ENCODE measurements at places on chromosomes 13 and 19.

GRCh38 chr13:26759907-26760831 lies at the start of gene GPR12:
TSS of gene GPR12 (minus strand) at chr13:26760786. CDS start at chr13:26759827, 959 bp downstream.
- DNase-seq: no peak

- no peak for DNase-seq
Measured at GRCh38 chr13:101412076-101412475, 4.2 kb downstream of the NALCN start.

DNA sequence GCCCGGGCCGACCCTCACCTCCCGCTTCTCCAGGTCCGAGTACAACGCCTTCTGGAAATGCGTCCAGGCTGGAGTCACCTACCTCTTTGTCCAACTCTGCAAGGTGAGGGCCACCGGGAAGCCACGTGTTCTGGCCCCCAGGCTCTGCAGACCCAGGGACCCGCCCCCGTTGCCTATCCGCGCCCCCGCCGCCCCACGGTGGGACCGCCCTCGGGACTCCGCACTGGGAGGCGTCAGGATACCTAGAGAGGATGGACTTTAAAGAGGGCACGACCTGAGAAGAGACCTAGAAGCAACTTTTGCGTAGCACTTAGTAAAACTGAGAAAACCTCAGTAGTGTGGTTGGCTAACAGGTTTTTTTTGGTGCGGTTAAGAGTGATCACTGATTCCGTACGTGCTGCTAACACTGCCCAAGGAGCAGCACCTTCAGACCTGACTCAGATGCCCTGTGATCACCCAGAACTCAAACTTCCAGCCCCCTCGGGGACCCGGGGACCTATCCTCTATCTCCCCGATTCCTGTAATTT lies 492 bp downstream of the TMEM147 start:
- no peak for DNase-seq

- no peak for DNase-seq
Measured at GRCh38 chr13:43284162-43284561, 260.8 kb downstream of the DNAJC15 start.

- DNase-seq: no peak
Measured at GRCh38 chr13:72839831-72840426, 58.0 kb downstream of the PIBF1 start.

DNA sequence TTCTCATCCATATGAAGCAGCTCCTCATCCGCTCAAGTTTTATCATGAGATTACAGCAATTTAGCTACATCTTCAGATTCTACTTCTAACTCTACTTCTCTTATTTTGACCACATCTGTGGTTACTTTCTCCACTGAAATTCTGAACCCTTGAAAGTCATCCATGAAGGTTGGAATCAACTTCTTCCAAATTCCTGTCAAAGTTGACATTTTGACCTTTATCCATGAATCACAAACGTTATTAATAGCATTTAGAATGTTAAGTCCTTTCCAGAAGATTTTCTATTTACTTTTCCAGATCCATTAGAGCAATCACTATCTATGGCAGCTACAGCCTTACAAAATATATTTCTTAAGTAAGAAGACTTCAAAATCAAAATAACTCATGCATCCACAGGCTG lies 421.7 kb upstream of the GPC6 start:
- no peak for DNase-seq

DNA sequence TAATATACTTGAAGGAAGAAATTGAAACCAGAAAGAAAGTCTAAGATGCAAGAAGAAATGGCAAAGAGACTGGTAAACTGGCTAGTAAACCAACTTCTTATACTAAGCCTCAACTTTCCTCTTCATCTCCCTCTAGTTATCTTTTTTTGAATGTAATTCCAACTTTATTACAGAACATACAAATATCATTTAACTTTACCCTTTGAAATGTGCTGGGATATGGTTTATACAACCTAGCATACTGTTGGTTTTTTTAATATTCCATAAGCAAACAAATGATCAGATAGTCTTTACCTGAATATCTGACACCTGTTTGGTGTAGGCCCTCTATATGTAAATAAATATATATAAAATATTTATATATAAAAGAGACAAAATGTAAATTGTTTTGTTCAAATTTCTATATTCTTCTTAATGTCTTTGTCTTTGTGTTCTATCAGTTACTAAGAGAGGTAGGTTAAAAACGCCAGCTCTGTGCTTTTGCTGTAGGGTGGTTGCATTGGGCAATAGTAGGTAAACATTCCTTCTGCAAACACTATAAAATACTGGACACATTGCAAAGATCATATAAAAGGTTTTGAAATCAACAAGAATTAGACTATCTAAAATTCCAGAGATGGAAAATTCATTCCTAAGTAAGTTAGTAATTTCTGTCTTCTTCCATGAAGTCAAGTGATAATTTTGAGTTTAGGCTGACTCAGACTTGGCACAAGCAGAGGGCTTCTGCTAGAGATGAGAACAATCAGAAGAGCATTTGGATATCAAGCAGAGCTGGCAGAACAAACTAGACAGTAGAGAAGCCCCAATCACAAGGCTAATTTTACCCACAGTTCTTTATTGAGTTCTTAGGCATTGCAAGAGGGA lies 383.3 kb downstream of the RFC3 start:
- peak; percentile 77 for DNase-seq

DNA sequence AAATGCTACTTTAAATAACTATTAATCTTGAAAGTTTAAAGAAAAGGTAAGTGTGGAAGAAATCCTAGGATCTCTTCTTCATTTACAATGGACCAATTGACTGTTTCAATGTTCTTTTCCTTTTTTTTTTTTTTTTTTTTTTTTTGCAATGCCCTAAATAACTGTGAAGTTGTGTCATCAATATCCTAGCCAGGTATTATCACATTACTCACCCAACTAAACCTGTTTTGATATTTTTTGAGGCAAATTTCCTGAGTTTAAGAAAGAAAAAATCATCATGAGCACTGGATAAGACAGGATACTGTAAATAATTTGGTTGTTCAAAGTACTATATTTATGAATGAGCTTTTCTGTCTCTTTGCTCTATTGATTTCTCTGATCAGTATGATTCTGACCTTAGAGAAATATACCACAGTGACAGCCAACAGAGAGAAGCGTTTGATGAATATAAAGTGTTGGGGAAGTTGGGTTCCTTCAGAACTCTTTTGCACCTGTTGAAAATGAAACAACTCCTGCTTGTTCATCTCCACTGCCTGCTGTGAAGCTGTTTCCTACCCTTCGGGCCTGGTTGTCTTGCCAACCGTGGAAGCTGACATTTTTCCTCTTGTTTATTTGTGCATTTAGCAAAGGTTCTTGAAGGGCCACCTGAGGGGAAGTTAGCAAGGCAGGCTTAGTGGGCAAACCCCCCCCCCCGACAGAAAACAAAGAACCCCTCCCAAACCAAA lies 1220.5 kb upstream of the SLC10A2 start:
- DNase-seq: no peak

DNA sequence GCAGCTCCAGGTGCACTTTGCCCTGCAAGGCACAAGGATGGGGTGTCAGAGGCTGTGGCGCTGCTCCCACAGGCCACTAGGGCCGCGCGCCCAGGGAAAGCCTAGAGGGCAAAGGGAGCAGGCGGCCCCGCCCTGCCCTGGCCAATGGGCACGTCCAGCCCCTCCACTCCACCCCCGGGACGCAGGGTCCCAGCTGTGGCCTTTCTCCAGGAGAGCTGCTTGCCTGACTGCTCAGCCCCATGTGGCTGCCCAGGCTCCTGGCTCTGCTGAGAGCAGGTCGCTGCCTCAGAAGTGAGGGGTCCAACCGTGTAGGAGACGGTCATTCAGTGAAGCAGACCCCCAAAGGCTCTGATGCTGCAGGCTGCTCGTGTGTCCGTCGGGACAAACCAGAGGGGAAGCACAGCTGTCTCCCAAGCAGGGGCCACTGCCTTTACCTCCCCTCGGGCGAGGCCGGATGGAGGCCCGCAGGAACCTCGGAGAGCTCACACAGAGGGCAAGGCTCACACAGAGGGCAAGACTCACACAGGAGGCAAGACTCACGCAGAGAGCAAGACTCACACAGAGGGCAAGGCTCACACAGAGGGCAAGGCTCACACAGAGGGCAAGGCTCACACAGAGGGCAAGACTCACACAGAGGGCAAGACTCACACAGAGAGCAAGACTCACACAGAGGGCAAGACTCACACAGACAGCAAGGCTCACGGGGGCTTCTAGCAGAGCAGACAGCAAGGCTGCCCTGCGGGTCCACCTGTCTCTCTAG lies 56.2 kb upstream of the C13orf46 start:
- DNase-seq: no peak

DNA sequence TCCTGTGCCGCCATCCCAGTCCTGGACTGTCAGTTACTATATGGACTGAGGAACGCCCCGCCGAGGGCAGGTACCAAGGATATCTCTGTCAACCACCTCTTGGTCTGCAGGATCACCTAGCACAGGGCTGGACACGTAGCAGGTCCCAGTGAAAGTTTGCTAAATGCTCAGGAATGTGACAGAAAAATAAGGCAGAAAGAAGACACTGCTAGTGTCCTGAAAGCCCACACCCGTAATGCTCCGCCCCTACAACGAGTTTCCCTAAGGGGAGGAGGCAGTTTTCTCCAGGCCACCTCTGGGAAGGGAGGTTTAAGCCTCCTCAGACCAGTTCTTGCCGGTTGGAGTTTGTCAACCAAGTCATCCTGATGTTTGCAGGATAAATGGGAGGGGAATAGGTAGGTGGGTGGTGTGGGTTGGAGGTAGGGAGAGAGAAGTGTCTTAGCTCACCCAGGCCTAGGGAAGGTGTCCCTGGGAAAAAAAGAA lies 1.7 kb upstream of the SERTAD3 start:
- no peak for DNase-seq

DNA sequence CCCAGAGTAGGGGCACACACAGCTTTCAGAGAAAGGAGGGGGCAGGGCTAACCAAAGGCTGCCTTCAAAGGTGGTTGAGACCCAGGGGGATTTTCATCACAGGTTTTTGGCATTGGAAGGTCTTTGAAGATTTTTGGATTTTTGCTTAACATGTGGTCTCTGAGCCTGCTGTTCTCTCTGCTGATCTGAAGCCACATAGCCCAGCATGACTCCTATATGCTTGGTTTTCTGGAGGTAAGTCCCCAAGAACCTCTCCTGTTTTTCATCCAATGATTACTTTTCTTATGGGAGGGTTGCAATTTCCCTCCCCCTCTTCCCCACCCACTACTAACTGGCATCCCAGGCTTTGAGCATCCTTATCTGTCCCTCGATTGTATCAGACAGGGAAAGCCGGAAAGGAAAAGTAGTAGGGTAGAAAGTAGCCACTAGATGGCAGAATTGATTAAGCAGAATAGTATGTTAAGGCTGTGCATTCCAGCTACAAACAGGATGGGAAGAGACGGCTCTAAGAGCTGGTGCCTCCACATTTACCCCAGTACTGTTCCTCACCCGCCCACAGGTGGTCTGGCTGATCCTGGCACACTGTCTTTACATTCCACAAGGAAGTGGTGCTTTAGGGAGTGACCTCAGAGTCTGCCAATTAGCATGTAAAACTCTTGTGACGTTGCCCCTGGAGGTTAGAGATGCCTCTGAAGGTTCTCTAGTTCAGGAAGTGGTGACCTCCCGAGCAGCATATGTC lies 218.9 kb upstream of the EDNRB start:
- DNase-seq: no peak

DNA sequence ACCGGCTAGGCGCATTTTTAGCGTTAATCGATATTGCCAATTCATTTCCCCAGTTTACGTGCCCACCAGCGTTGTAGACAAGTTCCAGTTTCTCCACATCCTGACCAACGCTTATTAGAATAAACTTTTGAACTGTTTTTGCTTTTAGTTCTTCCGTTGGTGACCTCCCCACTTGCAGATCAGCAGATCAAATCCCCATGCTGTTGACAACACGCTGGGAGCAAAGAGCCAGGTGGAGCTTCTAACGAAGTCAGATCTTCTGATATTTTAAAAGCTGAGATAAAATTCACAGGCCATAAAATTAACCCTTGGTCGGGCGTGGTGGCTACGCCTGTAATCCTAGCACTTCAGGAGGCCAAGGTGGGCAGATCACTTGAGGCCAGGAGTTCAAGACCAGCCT lies 21.2 kb downstream of the RCN3 start:
- no peak for DNase-seq

DNA sequence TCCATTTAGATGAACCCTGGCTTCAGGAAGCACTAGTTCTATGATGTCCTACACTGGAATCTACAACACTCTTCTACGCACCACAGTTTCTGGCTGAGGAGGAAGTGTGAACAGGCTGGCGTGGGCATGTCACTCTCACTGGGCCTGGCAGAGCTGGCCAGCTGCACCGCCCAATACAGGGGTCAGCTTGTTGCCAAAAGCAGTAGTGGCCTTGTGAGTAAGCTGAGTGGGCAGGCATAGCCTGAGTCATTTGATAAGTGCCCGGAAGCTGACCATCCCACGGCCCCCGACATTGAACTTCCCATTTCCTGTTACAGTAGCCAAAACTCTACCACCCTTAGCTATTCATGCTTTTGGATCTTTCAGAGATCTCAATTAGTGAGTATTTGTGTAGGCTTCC lies 240.9 kb upstream of the SERP2 start:
- no peak for DNase-seq

- DNase-seq: no peak
Measured at GRCh38 chr19:30066781-30067759, 125.0 kb downstream of the URI1 start.

DNA sequence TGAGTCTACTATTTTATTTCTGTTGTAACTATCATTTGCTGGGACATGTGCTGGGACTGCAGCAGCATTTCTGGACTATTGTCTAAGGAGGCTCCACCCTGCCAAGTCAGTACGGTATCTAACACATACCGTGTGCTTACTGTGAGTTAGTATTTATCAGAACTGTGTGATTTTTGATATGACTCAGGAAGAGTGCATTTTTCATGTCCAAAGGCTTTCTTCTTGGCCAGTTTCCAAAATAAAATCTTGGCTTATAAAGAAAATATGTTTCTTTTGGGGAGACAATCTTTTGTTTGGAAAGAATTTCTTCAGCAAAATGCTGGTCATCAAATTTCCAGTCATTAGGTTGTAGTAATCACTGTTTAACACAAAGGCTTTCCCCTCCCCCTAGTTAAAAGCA lies 11.6 kb downstream of the PARP4 start:
- no peak for DNase-seq

- no peak for DNase-seq
Measured at GRCh38 chr19:58381460-58382212, 806 bp upstream of the ZNF837 start.

GRCh38 chr19:31350033-31350692 lies 927 bp upstream of the TSHZ3 start:
- no peak for DNase-seq

DNA sequence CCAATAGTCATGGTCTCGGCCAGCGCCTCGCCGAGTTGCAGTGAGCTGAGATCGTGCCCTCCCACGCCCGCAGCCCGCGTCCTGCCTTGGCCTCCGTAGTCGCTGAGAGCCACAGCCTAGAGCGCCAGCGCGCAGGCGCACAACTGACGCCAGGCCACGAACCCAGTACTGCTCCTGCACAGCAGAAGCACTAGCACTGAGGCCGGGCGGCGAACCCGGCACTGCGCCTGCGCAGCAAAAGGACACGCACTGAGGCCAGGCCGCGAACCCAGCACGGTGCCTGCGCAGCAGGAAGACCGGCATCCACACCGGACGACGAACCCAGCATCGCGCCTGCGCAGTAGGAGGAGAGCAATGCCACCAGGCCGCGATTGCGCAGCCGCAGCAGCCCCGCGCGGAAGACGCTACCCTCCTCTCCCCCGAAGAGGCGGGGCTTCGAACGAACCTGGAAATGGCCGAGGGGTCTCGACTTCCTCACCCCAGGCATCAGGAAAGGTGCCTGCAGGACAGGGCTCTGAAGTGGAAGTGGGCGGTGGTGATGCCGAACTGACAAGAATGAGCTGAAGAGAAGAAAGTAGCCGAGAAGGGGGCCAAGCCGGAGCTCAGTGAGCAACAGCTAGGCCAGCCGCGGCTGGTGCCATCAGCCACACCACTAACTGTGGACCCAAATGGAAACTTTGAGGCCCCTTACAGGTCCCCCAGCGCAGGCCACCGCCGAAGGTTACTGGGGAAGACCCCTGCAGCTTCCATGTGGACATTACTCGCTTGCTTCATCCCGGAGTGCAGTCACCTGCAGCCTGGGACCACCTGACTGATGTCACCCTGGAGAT lies 7.5 kb downstream of the F10 start:
- no peak for DNase-seq
